SK-N-DZ (cell line): ENCODE measurements at places on chromosomes 1 and 21.

DNA sequence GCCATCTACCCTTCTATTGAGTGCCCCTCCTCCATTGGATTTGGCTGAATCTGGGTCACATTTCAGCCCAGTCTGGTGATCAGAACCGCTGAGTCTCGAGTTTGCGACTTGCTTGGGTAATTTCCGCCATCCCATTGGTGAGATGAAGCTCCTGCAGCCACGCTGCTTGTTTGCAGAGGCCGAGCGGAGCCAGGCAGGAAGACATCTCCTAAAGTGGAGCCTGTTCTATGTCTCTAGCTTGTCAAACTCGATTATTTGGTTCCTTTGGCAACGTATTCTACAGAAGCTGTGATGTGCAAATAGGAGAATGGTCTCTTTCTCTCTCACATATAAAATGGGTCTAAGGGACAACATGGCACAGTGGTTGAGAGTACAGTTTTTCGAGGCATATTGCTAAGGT, 206.8 kb upstream of the PLXNA2 start:
- DNase-seq, result peak; percentile 94

DNA sequence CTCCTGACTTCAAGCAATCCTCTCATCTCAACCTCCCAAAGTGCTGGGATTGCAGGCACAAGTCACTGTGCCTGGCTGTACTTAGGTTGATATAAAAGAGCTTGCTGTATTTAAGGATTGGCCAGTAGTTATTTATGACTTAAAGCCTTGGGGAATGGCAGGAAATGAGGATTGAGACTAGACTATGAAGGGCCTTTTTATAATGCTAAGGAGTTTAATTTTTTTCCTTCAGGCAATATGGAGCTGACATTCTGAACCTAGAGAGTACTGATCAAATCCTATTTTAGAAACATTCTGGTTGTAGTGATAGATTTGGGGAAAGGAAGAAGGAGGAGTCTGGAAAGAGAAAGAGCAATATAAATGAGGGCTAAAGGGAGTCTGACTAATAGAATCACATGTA, 44.7 kb downstream of the MSH4 start:
- no peak for DNase-seq

DNA sequence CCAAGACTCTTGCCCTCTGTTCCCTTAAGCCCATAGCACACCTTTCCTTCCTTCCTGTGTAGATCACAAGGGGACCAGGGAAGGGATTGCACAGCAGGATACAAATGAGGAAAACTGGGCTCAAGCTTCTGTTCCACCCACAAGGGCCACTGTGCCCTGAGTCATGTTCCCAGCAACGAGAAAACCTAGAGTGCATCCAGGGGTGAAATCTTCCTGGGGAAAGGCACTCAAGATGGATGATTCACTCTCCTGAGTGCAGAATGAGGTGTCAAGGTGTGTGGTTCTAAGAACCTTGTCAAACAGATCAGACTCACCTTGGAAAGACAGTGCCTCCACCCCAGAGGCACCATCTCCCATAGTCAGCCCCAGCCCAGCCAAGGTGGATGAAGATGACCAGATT, 40.7 kb upstream of the EYA3 start:
- no peak for DNase-seq

DNA sequence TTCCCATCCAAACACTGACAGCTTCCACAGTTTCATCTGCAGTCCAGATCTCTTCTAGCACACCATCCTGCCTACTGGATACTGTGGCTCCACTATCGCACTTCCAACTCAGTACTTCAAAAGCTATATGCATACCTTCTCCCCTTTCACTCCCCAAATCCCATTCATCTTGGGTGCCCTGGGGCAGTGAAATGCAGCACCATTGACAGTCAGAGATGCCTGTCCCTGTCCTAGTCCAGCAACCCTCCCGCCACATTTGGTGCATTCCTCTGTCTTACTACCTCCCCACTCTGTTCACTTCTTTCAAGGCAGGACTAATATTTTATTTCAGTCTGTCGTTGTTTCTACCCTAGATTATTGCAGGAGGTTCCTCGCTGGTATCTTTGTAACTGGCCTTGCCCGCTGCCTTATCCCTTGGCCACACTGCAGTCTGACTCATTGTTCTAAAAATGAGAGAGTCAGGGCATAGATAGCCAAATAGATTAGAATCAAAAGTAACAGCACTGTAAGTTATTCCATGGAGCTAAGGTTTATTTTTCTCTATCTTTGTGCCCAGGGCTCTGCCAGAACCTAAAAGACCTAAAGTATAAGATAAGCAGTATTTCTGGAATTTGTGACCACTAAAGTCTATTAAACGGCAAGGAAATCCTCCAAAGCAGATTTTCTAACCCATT, 96.7 kb downstream of the ESRRG start:
- no peak for DNase-seq

DNA sequence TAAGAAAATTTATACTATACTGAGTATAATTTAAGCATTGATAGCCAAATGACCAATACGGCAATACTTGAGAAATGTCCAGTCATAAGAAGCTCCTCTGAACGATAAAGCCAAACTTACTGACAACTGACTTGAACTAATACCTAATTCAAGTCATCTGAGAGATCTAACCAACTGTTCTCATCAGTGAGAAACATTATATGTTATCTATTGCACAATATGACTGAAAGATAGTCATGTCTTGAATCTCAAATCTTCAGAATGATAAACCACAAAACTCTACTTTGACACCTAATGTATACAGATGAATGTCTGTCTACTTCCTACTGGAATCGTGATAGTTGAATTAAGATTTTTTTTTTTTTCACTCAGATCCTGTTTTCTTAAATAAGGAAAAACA, 39.0 kb downstream of the APP start:
- DNase-seq, result no peak

- no peak for DNase-seq
Observed at GRCh38 chr21:35861661-35862060, 198.7 kb downstream of the SETD4 start.

DNA sequence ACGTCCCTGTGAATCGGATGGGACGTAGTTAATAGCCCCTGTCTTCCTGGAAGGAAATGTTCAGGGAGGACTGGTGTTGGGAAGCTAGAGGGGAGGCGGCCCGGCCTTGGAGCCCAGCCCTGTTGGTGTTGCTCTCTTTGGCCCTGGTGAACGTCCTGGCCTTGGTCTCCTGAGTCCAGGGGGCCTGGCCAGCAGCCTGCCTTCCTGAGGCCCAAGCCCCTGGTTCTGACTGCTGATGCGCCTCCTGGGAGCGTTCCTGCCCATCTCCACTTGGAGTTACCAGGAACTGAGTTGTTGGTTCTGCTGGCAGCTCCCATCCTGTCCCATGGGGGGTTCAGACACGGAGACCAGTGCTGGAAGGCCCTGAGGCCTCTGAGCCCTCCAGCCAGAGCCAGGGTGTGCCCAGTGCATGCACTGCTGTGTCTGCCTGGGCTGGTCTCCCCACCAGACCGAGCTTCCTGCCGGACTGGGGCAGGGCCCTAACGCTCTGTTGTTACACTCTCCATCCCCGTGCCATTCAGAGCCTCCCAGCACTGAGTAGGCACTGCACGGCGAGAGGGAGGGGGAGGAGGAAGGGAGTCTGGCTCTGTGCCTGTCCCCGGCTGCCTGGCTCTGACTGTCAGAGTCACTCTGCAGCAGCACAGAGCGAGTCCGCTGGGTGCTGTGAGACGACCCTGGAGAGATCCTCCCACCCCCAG, 382.5 kb upstream of the VAMP3 start:
- peak; percentile 8 for DNase-seq

DNA sequence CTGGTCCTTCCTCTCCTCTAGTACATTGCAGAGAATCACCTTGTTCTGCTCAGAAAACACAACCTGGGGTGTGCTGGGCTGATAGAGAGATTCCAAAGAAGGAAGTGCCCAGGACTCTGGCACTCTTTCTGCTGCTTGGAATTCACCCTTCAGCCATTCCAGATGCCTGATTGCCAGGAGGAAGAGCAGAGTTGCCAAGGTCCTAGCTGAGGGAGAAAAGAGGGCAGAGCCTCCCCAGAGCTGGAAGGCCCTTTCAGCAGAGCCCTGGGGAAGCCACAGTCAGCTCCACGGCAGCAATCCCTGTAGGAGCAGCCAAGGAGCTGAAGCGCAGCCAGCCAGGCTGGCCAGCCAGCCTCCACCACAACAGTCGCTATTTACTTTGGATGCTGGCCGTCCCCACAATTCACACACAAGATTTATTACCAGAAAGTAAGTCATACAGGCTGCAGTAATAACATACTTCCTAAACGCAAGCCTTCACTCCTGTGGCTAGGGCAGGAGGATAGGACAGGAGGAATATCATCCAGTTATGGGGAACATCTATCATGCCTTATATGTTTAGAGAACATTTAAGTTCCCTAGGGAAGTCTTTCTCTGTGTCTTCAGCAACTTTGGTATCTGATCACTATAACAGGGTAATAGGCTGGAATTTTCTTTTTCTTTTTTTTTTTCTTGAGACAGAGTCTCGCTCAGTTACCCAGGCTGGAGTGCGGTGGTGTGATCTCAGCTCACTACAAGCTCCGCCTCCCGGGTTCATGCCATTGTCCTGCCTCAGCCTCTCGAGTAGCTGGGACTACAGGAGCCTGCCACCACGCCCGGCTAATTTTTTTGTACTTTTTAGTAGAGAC, 36.6 kb upstream of the SLC44A3 start:
- no peak for DNase-seq

- no peak for DNase-seq
Observed at GRCh38 chr1:175314300-175314699, 121.7 kb upstream of the KIAA0040 start.

GRCh38 chr1:192793983-192794767, 14.7 kb upstream of the RGS2 start:
- no peak for DNase-seq

GRCh38 chr1:47688461-47689296, 250.8 kb downstream of the FOXD2 start:
- no peak for DNase-seq

DNA sequence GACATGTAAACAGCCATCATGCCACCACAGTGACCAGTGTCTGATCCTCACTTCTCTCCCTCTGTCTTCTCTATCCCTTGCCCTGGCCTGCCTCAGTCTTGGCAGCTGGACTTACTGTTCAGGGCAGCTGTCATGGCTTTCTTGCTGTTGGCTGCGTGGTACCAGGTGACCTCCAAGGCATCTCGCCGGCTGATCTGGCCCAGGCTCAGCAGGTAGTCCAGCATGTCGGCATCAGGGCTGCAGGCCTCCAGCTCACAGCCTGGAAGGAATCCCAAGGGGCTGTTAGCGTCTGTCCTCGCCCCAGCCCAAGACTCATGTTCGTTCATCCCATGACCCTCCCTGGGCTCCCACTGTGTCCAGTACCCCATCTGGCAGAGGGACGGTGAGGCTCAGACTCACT, 3.6 kb downstream of the FAM151A start:
- peak; percentile 15 for DNase-seq

DNA sequence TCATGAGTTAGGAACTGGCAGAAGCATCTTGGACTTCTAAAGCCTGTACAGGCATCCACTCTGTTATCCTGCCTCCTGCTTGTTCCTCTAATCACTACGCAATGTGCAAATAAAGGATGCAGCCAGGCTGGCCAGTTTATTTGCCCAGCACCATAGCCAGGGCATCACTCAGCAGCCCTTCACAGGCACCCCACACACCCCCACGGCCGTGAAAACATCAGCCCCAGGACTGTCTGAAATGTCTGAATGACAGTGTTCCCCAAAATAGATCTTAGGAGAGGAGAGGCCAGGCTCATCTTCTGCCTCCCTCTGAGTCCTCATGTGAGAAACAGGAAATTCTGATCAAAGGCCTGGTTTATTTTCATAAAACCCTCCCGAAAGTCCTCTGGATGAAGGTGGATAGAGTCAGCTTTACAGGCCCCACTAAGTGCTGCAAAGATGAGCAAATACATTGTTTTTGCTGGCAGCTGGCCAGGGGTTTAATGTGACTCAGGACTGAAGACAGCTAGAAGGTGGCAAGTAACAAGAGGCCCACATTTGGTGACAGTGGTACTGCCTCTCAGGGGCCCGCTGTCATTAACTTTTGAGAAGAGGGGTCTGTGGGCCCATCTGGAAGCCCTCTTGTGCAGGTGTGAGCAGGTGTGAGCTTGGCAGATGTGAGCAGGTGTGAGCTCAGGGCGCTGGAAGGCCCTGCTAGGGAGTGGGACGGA, 32.9 kb downstream of the GRHL3 start:
- DNase-seq, result no peak

DNA sequence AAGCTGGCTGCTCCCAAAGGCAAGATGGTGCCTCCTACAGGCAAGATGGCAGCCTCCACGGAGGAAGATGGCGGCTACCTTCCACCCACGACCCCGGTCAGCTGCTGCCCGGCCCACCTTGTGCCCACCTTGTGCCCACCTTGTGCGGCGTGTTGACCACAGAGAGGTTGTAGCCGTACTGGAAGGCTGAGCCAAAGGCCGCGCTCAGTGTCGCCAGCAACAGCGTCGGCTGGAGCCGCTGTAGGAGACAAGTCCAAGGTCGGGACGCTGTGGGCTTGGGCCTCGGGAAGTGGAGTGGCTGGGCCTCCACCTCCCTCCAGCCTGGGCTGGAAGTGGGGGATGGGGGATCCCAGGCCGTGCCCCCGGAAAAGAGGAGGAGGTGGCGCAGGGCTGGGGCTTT, 1.4 kb downstream of the SLC2A7 start:
- DNase-seq, result no peak

- no peak for DNase-seq
Observed at GRCh38 chr1:231355171-231355570, 17.1 kb downstream of the SPRTN start.

GRCh38 chr1:62269851-62270495, 49.3 kb downstream of the KANK4 start:
- DNase-seq, result no peak

- no peak for DNase-seq
Observed at GRCh38 chr1:171739656-171740055, 2.2 kb downstream of the VAMP4 start.

DNA sequence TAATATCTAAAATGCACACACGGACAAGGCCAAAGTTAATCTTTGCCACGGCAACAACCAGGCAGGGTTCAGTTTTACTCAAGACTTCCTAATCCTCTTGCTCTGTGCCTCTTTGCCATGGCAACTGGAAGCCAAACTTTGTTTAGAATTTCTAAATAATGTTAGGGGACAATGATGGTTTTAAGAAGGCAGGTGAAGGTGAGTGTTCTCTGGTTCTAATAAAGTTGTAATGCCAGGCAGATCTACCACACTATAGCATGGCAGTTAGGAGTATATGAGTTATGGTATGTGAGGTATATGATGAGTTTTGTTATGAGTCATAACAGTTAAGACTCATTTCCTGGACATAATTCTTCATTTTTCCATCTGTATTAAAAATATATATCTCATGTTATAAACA, 2.7 kb downstream of the PTPRC start:
- DNase-seq, result no peak

DNA sequence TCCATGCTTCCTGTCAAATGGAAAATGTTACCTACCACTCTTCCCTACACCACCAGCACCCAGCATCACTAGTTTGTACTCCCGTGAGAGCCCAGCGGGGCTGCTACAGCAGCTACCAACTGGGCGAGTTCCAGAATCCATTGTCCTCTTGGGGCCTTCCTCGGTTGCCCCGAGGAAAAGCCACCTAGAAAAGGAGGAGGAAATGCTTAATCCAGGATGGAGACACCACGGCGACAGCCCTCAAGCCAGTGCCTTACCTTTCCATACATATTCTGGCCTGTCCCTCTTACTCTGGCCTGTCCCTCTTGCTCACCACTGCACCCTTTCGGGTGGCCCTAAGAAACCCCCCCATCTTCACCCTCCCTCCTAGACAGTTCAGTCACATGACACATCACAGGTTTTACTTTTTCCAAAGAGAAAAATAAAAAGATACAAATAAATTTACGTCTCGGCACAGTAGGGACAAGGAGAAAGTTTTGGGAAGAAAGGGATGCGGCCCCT, 478 bp downstream of the RIT1 start:
- peak; percentile 60 for DNase-seq

GRCh38 chr1:61426885-61427284, 298.1 kb downstream of the TM2D1 start:
- DNase-seq, result no peak
